Keratinocyte (primary cell): ENCODE measurements at places on chromosomes 4 and X.

DNA sequence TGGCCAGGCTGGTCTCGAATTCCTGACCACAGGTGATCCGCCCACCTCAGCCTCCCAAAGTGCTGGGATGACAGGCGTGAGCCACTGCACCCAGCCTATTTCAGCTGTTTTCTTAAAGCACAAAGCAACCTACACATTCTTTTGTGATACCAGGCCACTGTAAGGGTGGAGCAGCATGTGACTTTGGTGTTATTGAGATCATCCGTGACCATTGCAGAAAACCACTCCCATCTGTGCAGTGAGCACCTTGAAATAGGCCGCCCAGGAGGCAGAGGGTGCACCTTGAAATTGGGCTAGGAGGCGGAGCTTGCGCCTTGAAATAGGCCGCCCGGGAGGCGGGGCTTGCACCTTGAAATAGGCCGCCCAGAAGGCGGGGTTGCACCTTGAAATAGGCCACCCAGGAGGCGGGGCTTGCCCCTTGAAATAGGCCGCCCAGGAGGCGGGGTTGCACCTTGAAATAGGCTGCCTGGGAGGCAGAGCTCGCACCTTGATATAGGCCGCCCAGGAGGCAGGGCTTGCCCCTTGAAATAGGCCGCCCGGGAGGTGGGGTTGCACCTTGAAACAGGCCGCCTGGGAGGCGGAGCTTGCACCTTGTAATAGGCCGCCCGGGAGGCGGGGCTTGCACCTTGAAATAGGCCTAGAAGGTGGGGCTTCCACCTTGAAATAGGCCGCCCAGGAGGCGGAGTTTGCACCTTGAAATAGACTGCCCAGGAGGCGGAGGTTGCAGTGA, 9.0 kb upstream of the SLC25A6 start:
- H3K27me3 ChIP-seq = no peaks in the 10 kb centered on the region
- peaks cover 21% of the 10 kb centered on the region for H3K36me3 ChIP-seq
- no peaks in the 10 kb centered on the region for H3K4me1 ChIP-seq
- H3K27ac ChIP-seq = no peak overlapping the region
- no peak overlapping the region for H3K4me3 ChIP-seq

DNA sequence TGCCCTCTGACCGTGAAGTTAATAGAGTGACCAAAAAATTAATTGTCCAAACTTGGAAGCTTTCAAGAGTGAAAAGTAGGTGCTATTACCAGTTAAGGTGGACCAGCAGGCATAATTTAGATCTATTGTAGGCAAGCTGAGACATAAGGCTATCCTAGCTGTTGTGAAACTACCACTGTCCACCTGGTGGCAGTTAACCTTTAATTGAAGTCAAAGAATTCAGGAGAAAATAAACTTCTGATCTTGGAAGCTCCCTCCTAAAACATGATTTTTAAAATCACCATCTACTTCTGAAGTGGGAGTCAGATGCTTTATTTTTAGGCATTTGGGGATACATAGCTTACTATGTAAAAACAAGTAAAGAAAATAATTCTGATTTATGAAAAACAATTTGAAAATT, 636.3 kb upstream of the HTR2C start:
- no peaks in the 10 kb centered on the region for H3K36me3 ChIP-seq
- H3K27me3 ChIP-seq = no peaks in the 10 kb centered on the region
- H3K4me1 ChIP-seq = no peaks in the 10 kb centered on the region
- no peak for DNase-seq
- no peak overlapping the region for H3K4me3 ChIP-seq

DNA sequence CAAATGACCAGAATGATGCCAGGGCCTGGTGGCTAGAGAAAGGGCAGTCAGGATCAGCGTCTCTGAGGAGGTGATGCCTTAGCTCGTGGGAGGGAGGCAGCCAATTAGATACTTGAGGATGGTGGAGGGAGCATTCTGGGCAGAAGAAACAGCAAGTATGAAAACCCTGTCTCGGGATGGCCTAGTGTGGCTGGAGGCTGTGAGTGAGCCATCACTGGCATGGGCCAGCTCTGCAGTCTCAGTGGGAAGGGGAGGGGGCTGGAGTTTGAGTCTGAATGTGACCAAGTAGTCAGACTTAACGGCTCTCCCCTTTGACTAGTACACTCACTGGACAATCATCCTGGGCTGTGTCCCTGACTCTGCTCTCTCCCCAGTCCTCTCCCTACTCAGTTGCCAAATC, 7.1 kb downstream of the CNGA2 start:
- no peak overlapping the region for H3K4me3 ChIP-seq
- H3K27ac ChIP-seq = no peak overlapping the region
- H3K27me3 ChIP-seq = no peaks in the 10 kb centered on the region

DNA sequence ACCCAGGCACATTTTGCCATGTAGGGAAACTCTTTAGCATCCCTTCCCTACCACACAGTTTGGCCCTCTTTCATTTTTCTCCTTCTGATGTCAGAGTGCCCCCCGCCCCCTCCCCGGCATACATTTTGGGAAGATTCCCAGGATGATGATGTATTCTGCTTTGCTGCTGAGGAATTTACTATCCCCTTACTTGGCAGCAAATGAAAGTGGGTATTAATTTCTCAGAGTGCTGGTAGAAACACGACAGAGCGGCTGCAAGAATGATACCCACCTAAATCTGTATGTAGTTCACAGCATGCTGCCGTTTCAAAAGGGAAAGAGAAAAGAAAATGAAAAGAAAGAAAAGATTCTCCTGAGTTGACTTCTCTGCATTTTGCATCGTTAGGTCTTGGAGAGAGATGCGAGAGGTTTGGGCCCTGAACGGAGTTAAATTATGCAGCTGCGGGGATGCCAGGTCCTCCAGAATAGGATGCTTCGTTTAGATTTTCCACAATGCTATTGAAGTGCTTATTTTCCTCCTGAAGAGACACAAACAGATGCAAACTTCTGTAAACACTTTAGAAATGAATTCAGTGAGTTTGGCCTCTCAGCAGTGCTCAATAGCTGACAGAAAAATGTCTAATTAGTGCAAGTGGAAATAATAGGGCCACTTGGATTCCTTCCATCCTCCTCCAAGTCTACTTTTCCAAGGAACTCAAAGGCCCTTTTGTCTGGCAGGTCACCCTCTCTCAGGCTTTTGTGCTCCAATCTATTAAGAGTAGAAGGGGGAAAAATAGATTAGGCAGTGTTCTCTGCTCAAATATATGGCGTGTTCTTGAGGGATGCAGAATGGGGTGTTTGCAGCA, 106.2 kb downstream of the ALPK1 start:
- H3K4me3 ChIP-seq = no peak overlapping the region
- H3K27ac ChIP-seq = no peak overlapping the region
- H3K36me3 ChIP-seq = no peaks in the 10 kb centered on the region
- H3K4me1 ChIP-seq = no peaks in the 10 kb centered on the region

DNA sequence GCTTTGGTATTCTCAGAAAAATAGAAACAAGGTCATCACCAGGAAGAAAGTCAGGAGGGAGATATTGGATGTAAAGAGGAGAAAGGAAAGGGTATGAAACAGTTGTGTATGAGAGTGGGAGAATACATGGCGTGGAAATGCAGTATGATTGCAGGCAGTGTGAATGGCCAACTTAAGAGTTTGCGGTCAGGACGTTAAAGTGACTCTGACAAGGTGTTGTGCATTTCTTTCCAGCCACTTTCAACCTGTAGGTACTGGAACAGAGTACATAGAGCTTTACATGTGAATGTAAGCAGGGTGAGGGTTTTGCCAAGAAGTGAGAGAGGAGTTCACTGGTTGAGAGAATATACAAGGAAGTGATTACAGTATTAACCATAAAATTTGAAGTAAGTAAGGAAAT, 15.7 kb downstream of the ATP10D start:
- no peaks in the 10 kb centered on the region for H3K4me1 ChIP-seq
- no peaks in the 10 kb centered on the region for H3K27me3 ChIP-seq
- H3K27ac ChIP-seq = no peak overlapping the region
- peaks cover 1% of the 10 kb centered on the region for H3K36me3 ChIP-seq
- H3K4me3 ChIP-seq = no peak overlapping the region
- no peak for DNase-seq

DNA sequence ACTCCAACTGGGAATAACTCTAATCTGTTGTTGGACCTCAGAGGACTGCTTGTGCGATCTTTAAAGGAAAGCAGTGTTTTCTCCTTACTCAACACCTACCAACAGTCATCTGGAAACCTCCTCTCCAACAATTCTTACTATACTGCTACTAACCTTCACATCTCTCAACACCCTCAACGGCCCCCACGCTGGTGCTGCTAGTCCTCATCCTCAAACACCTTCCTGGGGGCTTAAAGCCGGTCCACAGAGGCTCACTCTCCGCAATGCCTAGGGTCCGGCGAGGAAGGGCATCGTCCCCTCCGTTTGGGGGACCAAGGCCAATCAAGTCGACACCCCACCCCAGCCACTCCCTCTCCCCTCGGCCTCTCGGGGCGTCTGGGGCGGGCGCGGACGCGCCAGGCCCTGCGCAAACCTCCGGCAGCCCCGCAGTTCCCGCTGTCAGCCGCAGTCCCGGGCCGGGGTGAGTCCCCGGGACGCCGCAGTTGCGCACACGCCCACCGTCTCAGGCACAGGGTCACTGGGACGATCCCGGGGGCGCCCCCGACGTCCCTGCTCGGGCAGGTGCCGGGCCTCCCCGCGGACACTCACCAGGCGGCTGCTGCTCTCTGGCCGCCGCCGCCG, 418 bp downstream of the TAB3 start:
- peaks cover 22% of the 10 kb centered on the region for H3K4me1 ChIP-seq
- no peaks in the 10 kb centered on the region for H3K27me3 ChIP-seq
- peak overlapping the region; percentile 71 for H3K27ac ChIP-seq
- H3K36me3 ChIP-seq = no peaks in the 10 kb centered on the region

GRCh38 chr4:40837094-40837870, 87.5 kb downstream of the NSUN7 start:
- H3K36me3 ChIP-seq = peaks cover 17% of the 10 kb centered on the region
- no peak overlapping the region for H3K4me3 ChIP-seq
- no peak for DNase-seq
- no peaks in the 10 kb centered on the region for H3K27me3 ChIP-seq
- H3K27ac ChIP-seq = no peak overlapping the region

- no peaks in the 10 kb centered on the region for H3K36me3 ChIP-seq
- H3K4me1 ChIP-seq = no peaks in the 10 kb centered on the region
- DNase-seq = no peak
- no peaks in the 10 kb centered on the region for H3K27me3 ChIP-seq
- no peak overlapping the region for H3K27ac ChIP-seq
Measured at GRCh38 chr4:89878611-89879010, 16.0 kb upstream of the MMRN1 start.

DNA sequence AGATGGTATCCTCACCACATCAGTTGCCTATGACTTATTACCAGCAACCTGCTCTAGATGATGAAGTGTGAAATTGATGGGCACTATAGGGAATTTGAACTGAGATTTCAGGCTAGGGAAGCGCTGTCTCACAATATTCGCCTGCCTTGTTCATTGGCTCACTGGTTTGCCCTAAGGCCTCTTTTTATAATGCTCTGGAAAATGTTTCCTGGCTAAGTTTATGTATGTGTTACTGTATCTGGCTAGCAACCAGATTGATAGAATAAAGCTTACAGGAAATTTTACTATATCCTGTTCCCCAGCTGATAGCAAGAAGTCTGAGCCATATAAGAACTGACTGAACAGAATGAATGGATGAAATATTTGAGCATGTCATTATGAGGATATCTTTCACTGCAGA, 71.6 kb downstream of the GSTCD start:
- H3K4me3 ChIP-seq = no peak overlapping the region
- no peak for DNase-seq
- H3K27me3 ChIP-seq = no peaks in the 10 kb centered on the region
- no peak overlapping the region for H3K27ac ChIP-seq

- no peaks in the 10 kb centered on the region for H3K4me1 ChIP-seq
- H3K27me3 ChIP-seq = no peaks in the 10 kb centered on the region
- DNase-seq = no peak
- H3K36me3 ChIP-seq = no peaks in the 10 kb centered on the region
- no peak overlapping the region for H3K27ac ChIP-seq
Measured at GRCh38 chrX:57134702-57135101, 2.5 kb downstream of the SPIN2A start.

DNA sequence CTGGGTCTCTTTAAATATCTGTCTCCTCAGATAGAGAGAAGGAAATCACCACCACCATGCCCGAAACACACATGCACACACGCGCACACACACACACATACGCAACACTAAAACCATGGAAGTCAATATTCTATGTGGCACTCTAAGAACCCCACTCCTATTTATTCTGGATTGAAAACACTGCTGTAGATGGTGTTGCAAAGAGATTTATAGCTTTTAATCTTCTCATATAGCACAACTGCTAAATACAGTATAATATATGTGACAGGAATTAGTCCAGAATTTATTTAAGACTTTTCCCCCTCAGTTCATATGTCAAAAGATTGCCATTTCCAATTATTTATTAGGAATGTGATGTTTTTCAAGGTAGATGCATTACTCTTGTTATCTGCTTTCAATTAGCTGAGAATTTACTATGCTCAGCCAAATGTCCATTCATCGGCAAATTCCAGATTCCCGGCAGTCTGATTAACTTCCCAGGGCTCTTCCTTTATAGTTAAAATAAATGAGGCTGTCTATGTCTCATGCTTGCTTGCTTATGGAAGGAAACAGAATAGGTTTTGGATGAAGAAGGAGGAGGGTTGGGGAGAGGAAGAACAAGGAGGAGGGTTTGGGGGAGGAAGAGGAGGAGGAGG, 115.4 kb upstream of the NDP start:
- no peak overlapping the region for H3K27ac ChIP-seq
- no peaks in the 10 kb centered on the region for H3K36me3 ChIP-seq
- no peak overlapping the region for H3K4me3 ChIP-seq
- no peaks in the 10 kb centered on the region for H3K4me1 ChIP-seq
- H3K27me3 ChIP-seq = peaks cover 2% of the 10 kb centered on the region
- DNase-seq = no peak

GRCh38 chr4:169201222-169202144, 69.3 kb downstream of the SH3RF1 start:
- H3K4me3 ChIP-seq = no peak overlapping the region
- no peak for DNase-seq
- H3K4me1 ChIP-seq = peaks cover 29% of the 10 kb centered on the region
- no peaks in the 10 kb centered on the region for H3K36me3 ChIP-seq

DNA sequence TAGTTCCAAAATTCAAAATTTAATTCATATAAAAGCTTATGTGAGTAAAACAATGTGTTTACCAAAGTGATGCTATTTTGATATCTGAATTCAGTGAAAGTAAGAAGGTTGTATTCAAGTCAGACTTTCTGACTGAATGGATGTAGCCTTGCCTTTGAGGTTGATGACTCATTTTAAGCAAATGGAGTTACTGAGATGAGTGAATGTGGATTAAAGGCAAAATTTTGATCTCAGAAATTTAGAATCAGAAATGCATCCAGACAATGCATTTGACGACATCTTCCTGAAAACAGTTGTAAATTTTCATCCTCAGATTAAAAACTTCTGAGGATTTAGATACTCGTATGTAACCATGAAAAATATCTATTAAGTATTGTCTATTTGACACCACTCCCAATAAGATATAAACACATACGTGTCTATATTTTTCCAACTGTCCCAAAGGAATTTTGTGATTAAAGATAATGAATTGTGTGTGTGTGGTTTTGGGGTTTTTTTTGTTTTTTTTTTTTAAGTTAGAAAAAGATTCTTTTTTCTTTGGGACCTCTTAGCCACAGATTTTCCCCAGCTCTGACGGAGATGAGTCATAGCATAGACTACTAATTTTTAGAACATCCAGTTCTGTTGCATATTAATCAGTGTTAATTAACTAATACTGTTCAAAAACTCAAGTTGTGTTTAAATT, 34.4 kb downstream of the NFKB1 start:
- H3K36me3 ChIP-seq = peaks cover 4% of the 10 kb centered on the region
- H3K4me1 ChIP-seq = peaks cover 47% of the 10 kb centered on the region
- peak overlapping the region; percentile 27 for H3K27ac ChIP-seq
- peak; percentile 26 for DNase-seq
- no peaks in the 10 kb centered on the region for H3K27me3 ChIP-seq
- no peak overlapping the region for H3K4me3 ChIP-seq

- no peaks in the 10 kb centered on the region for H3K36me3 ChIP-seq
- no peaks in the 10 kb centered on the region for H3K27me3 ChIP-seq
Measured at GRCh38 chr4:177293208-177294033, 16.3 kb upstream of the NEIL3 start.
